ENCODE measurements at places on chromosomes 1 and 21.

DNA sequence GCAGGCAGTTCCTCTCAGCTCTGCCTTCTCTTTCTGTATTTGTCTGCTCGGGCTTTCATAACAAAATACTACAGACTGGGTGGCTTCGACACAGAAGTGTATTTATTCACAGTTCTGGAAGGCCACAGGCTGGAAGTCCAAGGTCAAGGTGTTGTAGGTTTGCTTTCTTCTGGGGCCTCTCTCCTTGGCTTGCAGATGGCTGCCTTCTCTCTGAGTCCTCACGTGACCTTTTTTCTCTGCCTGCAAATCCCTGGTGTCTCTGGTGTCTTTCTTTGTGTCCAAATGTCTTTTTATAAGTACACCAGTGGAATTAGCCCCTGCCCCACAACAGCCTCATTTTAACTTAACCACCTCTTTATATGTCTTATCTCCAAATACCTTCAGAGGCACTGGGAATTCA, 250.0 kb downstream of the TM2D1 start:
- no peak for DNase-seq

GRCh38 chr1:10765734-10766478, 30.5 kb downstream of the CASZ1 start:
- DNase-seq = no peak

DNA sequence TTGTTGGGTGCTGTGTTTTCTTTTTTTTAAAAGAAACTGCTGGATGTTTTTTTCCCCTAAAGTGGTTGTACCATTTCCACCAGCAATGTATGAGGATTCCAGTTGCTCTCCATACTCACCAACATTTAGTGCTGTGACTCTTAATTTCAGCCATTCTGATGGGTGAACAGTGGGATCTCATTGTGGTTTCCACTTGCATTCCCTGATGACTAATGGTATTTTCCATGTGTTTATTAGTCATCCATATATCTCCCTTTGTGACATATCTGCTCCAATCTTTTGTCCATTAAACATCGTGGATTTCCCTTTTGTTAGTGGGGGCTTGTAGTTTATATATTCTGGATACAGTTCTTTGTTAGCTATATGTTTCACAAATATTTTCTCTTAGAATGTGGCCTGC, 206.0 kb downstream of the CAMTA1 start:
- no peak for DNase-seq

GRCh38 chr1:28208818-28209441, 23.9 kb downstream of the DNAJC8 start:
- DNase-seq = no peak

- DNase-seq = no peak
Measured at GRCh38 chr1:243837907-243838535, 12.0 kb downstream of the AKT3 start.

DNA sequence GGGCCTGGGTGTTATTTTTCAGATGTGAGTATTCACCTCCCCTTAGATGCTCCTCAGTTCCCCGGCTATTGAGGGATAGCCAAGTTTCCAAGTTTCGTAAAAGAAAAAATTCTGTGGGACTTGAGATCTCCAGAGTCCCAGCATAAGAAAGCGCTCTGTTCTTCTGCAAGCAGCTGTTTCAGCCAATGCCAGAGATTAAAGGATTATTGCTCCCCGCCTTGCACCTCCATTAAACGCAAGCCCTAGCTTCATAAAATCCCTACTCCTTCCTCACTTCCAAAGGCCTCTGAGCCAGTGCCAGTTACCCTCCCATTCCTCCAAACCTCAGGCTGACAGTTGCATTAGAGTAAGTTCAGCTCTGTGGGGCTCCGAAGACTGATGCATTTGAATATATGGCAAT, 56.4 kb downstream of the CHIA start:
- DNase-seq = no peak

GRCh38 chr1:15727866-15728534, 8.1 kb upstream of the SLC25A34 start:
- DNase-seq = peak; percentile 54

- no peak for DNase-seq
Measured at GRCh38 chr1:28913786-28914227, 562 bp upstream of the EPB41 start.

DNA sequence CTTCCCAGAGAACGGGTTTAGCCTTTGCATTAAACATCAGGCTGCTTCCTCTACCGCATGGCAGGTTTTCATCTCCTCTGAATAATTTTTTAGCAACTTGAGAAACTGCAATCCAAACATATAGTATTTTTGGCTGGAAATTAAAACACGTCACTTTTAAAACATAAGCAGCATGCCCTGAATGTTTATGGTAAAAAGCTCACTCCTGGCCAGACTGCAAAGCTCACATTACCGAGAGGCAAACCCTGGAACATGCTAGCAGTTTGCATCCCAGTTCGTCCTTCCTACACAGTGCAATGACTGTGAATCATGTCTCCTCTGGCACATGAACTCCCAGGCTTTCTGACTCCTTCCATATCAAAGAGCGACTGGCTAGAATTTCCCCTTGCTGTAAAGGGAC, 312.3 kb downstream of the RRAGC start:
- no peak for DNase-seq

Data from RWPE2 (cell line).